CD14-positive monocyte (primary cell): ENCODE measurements at places on chromosomes 6 and 20.

GRCh38 chr6:67880939-67881705, 754.0 kb upstream of the ADGRB3 start:
- no peak for DNase-seq

- DNase-seq = peak; percentile 4
These were observed 46.9 kb upstream of the ENPP5 start for GRCh38 chr6:46217671-46218131.

DNA sequence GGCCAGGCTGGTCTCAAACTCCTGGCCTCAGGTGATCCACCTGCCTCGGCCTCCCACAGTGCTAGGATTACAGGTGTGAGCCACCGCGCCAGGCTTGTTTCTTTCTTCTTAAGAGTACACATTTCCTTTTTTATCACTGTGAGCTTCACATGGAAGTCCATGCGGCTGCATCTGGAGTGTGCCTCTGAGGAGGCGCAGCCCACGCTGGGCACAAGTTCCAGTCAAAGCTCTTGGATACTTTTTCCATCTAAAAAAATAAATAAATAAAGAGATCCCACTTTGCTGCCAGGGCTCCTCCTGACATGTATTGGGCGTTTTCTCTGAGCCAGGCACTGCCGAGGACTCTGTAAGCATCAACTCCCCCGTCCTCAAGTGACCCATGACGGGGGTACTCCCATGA, 123.0 kb downstream of the PREX1 start:
- no peak for DNase-seq

GRCh38 chr20:3929713-3930060, 40.5 kb downstream of the PANK2 start:
- DNase-seq = peak; percentile 29

GRCh38 chr6:136566851-136567250, 16.6 kb upstream of the MAP7 start:
- DNase-seq = no peak

GRCh38 chr20:4989570-4989969, 11.7 kb downstream of the SLC23A2 start:
- DNase-seq = no peak

DNA sequence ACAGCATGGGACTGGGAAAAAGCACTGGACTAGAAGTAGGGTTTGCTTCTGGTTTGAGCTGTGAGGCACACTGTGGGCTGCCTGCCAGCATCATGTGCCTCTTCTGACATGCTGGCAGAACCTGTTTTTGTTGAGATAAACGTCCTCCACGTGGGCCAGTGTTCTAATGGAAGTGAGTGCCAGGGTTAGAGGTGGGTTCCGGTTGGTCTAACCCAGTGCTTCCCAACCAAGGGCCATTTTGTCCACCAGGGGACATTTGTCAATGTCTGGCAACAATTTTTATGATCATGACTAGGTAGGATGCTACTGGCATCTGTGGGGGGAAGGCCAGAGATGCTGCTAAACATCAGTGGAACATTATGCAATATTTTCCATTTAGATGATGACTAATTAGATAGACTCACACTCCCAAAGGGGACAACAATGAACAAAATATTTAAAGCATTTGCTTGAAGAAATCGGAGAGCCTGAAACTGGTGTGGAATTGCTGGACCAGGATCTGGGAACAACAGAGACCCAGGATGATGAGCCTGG, 7.8 kb upstream of the APMAP start:
- DNase-seq = no peak

- no peak for DNase-seq
These were observed 103.7 kb downstream of the ARID1B start for GRCh38 chr6:156880913-156881312.
